ENCODE measurements at places on chromosomes 7 and 10. TPM values are rescaled to one million over a fixed set of nuclear protein-coding genes. Genes with fewer than 3 reads are reported as not detected.

PARG gene
- 30.1 TPM for total RNA-seq

HNRNPA2B1 gene
- 299 TPM for total RNA-seq

SLC26A3 gene
- total RNA-seq = not detected

GRID2IP gene
- 0.36 TPM for total RNA-seq

DNA sequence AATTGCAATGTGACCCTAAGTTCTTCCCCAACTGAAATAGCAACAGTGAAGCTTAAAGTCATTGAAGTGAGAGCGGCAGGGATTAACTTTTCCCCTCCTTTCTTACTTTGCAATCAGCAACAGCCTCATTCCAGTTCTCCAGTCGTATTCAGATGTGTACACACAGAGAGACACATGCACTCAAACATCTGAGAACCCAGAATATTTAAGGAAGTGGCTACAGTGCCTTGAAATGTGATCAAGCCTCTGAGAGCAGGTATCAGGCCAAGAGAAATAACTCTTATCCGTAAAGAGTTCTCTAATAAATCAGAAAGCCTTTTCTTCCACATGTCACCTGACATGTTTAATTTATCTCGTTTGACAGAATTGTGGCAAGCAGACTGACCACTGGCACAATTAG is 388.9 kb upstream of the NPVF start:
- no peak overlapping the region for H3K27ac ChIP-seq
- no peak overlapping the region for H3K4me3 ChIP-seq
- H3K36me3 ChIP-seq = no peaks in the 10 kb centered on the region
- H3K4me1 ChIP-seq = peaks cover 23% of the 10 kb centered on the region
- no peak for DNase-seq
- H3K27me3 ChIP-seq = no peaks in the 10 kb centered on the region

GRCh38 chr10:29141761-29142160 is 147.1 kb upstream of the LYZL1 start:
- no peak for DNase-seq
- H3K4me3 ChIP-seq = no peak overlapping the region
- H3K27ac ChIP-seq = no peak overlapping the region

- peak overlapping the region; percentile 0 for H3K4me3 ChIP-seq
- peak; percentile 8 for DNase-seq
- peaks cover 58% of the 10 kb centered on the region for H3K4me1 ChIP-seq
- H3K27ac ChIP-seq = no peak overlapping the region
- H3K36me3 ChIP-seq = no peaks in the 10 kb centered on the region
Measured at GRCh38 chr7:129784783-129785684, 167.7 kb downstream of the UBE2H start.

DNA sequence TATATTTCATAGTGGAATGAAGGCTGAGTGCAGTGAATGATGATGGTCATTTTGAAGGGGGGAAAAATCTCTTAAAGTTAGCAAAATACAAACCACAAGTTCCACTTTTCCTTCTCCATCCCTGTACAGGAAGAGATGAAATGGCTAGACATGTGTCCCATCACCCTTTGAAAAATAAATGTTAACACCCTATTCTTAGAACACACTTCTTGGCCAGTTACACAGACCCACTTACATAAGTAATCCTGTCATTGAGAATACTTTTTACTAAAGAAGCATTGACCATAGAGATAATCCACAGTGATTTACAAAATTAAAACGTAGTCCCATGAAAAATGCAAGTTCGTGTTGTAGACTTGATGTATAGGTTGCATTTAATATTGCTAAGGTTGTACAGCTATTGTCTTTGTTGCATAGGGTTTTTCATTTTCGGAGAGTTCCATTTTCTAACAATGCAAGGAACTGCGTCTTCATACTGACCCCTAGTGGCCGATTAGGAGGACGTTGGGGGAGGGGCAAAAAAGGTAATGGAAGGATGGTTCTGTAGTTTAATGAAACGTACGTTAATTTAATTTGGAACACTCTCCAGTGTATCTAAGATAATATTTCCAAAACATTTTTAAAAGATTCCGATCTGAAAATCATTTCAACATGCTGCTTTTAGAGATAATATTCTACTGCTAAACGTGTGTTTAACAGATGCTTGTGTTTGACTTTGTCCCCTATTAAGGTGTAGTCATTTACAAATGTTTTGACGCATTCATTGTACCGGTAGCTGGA is 60.9 kb downstream of the ARMC3 start:
- H3K36me3 ChIP-seq = no peaks in the 10 kb centered on the region
- H3K4me1 ChIP-seq = no peaks in the 10 kb centered on the region
- no peak overlapping the region for H3K4me3 ChIP-seq
- peak; percentile 57 for DNase-seq
- H3K27ac ChIP-seq = no peak overlapping the region
- no peaks in the 10 kb centered on the region for H3K27me3 ChIP-seq

- no peak overlapping the region for H3K27ac ChIP-seq
- H3K36me3 ChIP-seq = no peaks in the 10 kb centered on the region
- DNase-seq = no peak
- no peaks in the 10 kb centered on the region for H3K4me1 ChIP-seq
- no peaks in the 10 kb centered on the region for H3K27me3 ChIP-seq
Measured at GRCh38 chr7:67631476-67631875, 634.8 kb downstream of the TYW1 start.

GRCh38 chr7:78090616-78091015 is 292.0 kb downstream of the PHTF2 start:
- no peak for DNase-seq
- H3K4me1 ChIP-seq = no peaks in the 10 kb centered on the region
- no peak overlapping the region for H3K4me3 ChIP-seq
- H3K36me3 ChIP-seq = no peaks in the 10 kb centered on the region
- H3K27ac ChIP-seq = no peak overlapping the region
- peaks cover 10% of the 10 kb centered on the region for H3K27me3 ChIP-seq
